ENCODE measurements at places on chromosomes 1 and 21.

DNA sequence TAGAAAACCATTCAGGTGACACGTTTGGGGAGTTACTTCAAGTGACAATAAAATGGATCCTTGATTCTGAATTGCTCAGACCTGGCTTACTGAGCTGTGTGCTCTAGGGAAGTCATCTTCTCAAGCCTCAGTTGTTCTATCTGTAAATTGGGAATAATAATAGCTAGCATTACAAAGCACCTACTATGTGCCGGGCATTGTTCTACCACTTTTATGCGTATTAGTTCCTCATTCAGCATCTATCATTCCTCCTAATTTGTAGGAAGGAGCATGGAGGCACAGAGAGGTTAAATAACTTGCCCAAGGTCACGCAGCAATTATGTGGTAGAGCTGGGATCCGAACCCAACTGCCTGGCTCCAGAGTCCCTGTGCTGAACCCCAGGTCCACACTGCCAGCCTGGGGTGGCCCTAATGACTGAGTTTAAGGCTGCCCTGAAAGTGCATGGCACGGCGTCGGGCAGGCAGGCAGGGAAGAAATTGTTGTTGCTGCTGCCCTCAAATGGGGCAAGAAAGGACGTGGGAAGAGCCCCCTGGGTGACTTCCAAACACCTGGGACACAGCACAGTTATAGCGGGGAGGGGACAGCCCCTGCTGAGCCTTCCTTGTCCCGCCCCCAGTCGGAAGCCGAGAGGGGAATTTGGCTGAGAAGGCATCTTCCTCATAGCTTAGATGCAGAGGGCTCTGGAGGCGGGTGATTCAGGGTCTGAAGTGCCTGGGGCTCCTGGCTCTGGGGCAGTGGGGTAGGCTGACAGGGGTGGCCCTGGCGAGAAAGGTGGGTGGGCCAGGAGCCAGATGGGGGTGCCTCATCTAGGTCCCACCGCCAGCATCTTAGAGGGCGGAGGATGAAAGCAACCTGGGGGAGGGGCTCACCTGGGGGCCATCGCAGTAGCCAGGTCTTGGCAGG, 86.5 kb upstream of the IFFO2 start:
- DNase-seq, result no peak

- DNase-seq, result no peak
Observed at GRCh38 chr21:19776076-19776475, 1222.1 kb upstream of the NCAM2 start.

GRCh38 chr1:178941261-178941689, 70.4 kb upstream of the ANGPTL1 start:
- no peak for DNase-seq

GRCh38 chr1:115077286-115077983, 11.9 kb downstream of the TSPAN2 start:
- no peak for DNase-seq

DNA sequence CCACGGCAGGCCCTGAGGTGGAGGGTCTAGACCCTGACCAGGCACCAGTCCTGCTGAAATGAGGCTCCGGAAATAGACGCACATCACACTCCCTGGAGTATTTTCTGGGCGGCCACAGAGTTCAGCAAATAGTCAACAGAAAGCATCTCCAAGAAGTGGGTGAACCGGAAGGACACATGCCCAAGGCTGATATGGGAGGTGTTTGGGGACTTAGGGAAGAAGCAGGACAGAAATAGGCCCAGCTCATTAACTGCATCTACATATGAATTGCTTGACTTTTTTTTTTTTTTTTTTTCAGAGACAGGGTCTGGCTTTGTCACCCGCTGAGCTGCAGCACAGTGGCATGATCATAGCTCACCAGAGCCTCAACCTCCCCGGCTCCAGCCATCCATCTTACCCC, 36.5 kb upstream of the GPR157 start:
- DNase-seq, result no peak

GRCh38 chr1:247905181-247905580, 9.8 kb downstream of the OR2W3 start:
- no peak for DNase-seq

DNA sequence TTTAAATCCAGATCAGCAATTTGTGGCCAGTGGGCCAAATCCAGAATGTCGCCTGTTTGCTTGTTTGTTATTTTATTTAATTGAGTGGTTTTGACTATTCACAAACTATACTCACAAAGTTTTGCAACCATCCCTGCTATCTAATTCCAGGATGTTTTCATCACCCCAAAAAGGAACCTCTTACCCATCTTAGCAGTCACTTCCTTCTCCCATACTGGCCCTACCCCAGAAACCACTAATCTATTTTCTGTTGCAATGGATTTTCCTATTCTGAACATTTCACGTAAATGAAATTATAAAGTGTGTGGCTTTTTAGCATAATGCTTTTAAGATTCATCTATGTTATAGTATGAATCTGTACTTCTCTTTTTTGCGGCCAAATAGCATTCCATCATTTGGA, 41.3 kb downstream of the WDTC1 start:
- DNase-seq, result no peak

- no peak for DNase-seq
Observed at GRCh38 chr1:202862679-202863560, 26.0 kb downstream of the RABIF start.

GRCh38 chr21:41961753-41962152, 7.9 kb upstream of the C2CD2 start:
- DNase-seq, result no peak

GRCh38 chr1:158516966-158517365, 37.2 kb downstream of the OR6Y1 start:
- no peak for DNase-seq

GRCh38 chr1:118558933-118559332, 373.9 kb upstream of the SPAG17 start:
- DNase-seq, result no peak

DNA sequence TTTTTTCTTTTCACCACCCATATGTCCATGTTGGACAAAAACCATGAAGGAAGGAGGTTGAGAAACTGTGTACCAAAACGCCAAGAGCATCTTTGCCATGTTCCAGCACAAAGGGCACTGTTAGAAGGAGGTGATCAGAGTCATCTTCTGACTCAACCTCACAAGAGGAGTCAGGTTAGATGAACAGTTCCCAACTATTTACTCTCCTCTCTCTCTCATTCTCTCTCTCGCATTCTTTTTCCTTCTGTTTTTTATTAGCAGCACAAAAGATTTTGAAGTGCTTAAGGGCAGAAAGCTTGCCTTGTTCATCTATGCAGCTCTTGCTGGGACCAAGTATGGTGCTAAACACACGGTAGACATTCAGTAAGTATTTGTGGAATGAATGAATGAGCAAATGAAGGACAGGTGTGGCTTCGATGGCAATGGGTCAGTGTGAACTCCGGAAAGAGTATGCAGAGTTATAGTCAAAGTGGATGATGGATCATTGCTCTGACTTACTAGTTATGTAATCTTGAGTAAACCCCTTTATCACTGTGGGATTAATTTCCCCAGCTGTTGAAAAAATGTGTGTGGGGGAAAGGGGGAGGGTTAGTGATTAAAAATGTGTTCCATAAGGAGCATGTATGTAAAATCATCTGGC, 33.9 kb downstream of the DDR2 start:
- no peak for DNase-seq
